ENCODE measurements at places on chromosomes 11 and 22.

DNA sequence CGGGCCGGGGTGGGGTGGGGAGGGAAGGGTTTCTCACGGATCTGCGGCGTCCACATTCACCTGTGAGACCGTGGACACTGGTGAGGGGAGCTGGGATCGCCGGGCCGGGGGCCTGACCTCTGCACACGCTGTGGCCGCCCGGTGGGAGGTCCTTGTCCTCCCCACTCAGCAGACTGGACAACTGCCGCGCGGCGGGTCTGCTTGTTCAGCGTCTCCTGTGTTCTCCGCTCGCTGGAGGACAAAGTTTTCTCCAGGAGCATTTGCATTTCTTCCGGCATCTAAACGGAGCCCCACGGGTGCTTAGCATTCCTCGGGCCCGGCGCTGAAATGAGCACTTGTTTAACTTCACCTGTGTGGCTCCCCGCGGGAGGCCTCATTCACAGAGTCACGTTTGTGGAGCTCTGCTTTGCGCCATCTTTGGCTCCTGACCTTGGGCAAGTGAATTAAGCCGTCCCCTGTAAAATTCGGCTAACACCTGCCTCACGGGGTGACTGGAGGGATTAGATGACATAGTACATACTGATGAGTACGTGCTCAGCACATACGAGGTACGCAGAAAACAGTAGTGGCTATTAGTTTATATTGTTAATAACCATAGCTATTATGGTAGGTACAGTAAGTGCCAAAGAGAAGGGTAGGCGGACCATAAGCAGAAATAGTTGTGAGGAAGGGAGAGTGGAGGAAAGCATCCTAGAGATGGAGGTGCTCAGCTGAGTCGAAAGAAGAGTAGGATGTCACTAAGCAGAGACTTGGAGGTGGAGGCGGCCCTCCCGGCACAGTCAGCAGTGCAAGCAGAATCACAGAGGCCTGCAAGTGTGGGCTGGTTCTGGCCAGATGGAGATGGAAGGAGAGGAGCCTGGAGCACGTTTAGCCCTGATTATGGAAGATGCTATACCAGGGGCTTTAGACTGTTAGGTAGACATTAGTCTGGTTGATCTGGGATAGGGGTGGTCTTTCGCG is 885 bp downstream of the TRMU start:
- no peak for DNase-seq

- peak; percentile 92 for DNase-seq
These were observed at the start of gene TTLL1 for GRCh38 chr22:43088984-43089717. Gene TTLL1 (minus strand): TSS chr22:43089391. CDS start chr22:43075586, 13,805 bp downstream.

DNA sequence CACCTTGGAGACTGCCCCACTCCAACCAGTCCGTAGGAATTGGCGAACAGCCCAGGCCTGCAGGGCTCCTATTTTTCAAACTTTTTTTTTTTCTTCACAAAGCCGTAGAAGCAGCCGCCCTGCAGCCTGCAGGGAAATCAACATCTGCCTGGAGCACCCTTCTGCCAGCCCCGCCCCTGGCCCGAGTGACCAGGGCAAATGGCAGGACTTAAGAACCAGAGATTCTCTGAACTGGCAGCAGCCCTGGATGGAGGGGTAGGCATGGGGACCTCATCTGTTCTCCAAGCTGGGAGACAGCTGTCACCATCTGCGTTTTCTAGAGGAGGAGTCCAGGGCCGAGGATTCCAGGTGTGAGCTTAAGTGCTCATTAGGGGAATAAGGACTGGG is 5.6 kb downstream of the SCN2B start:
- DNase-seq: no peak

GRCh38 chr22:27715106-27715505 is 86.5 kb downstream of the MN1 start:
- DNase-seq: no peak

DNA sequence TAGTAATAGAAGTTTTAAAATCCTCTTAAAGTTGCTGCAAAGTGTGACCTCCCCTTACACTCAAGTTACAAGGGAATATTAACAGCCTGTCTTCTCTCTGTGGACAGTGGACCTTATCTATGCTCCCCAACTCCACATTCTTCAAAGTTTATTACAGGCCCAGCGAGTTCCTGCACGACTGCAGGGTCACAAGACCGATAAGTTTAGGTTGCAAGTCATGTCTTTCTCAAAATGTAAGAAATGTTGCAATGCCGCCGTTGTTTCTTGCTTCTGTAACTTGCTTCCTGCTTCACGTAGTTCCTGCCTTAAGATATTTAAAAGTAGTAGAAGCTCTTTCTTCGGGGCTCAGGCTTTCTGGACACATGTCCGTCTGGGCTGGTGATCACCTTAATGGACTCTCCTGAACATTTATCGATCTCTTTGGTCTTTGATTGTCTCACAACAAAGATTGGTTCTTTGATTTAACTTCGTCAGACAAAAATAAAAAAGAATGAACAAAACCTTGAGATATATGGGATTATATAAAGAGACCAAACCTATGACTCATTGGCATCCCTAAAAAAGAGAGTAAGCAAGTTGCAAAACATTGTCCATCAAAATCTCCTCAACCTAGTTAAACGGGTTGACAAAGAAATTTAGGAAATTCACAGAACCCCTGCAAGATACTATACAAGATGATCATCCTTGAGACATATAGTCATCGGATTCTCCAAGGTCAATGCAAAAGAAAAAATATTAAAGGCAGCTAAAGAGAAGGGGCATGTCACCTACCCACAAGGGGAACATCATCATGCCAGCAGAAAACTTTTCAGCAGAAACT is 45.4 kb upstream of the GLYAT start:
- no peak for DNase-seq

DNA sequence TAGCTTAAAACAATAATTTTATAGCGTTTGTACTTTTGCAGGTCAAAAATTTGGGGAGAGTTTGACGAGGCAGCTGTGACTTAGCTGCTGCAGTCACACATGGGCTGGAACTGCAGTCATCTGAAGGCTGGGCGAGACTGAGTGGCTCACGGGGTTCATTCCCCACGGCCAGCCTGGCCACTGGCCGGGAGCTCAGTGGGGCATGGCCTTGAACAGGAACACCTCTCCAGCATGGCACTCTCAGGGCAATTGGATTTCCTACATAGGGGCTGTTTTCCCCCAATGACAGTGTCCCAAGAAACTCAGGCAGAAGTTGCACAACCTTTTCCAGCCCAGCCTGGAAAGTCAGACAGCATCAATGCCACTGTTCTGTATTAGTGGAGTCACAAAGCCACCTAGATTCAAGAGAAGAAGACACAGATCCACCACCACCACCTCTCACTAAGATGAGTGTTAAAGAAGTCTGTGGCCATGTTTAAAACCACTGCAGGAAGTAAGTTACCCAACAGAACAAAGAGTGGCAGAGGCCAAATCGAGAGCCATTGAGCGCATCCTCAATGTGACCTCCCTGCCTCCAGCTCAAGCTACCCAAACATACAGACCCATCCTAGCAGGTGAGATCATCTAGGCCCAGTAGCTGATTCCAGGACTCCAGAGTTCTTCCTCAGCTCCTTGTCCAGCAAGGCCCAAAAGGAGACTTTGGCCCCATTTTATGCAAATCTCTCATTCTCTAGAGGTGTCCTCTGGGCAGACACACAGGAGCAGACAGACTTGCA is 618.7 kb upstream of the CADM1 start:
- DNase-seq: no peak

DNA sequence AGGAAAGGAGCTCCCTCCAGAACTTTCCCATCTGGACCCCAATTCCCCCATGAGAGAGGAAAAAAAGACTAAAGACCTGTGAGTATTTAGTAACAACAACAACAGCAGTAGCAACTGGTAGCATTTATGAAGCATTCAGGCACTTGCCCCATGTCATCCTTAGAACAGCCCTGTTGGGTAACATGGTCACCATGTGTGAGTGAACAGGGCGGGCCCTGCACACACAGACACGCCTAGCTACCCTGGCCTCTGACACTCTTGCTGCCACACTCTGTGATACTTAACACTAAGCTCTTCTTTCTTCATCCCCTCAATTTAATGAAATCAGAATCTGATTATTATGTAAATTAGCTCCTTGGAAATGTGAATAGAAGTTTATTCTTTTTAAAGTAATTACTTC is 26.1 kb upstream of the SLC25A18 start:
- no peak for DNase-seq

- no peak for DNase-seq
These were observed 44.0 kb upstream of the OPCML start for GRCh38 chr11:133576351-133576750.

DNA sequence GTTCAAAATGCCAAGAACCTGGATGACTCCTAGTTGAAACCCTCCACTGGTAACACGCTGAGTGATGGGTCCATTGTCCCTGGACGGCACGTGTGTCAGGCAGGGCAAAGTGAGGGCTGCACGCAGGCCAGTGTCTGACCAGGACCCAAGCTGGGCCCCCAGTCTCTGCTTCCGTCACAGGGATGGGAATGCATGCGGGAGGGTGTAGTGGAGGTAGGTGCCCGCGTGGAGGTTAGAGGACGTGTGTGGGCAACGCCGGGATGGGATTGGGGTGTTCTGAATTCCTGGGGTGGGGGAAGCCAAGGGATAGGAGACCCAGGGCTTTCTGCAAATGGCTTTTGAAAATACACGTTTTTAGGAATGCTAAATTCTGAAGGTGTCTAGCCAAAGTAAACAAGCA is 943.3 kb downstream of the BRD1 start:
- DNase-seq: no peak

- DNase-seq: no peak
These were observed 958 bp upstream of the TUT1 start for GRCh38 chr11:62592146-62592815.

DNA sequence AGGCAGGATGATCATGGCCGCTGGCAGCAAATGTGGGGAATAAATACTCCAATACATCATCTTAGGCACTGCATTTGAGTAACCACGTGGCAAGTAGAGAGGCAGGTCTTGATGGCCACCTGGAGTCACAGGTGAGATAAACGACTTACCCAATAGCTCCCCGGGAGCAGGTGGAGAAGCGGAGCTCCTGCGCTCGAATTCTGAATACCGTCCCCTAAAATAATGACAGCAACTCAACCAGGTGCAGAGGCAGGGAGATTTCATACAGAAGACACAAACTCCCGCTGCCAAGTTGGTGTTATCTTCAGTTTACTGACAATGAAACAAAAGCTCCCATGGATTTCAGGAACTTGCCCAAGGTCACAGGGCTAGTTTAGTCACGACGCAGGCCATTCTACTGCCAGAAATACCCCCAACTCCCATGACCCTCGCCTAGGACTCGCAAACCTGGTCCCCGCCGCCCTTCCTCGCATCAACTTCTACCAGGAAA is 437 bp downstream of the SLC43A3 start:
- DNase-seq: no peak

- DNase-seq: no peak
These were observed 15.4 kb upstream of the LINC01488 start for GRCh38 chr11:69466039-69466438.

DNA sequence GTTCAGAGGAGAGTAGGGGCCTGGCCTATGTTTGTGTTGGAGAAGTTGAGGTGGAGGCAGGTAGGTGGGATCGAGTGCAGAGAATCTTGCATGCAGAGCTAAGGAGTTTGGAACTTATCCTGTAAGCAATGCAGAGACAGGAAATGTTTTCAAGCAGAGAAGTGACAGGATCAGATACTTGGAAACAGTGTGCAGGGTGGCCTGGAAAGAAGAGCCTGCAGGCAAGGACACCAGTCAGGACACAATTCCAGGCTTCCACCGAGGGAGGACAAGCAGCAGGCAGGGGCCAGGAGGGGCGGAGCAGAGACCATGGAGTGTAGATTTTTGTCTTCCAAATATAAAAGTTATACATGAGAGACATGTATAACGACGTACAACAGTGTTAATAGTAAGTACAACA is 26.9 kb upstream of the CECR2 start:
- DNase-seq: no peak
